ENCODE measurements at places on chromosomes 5 and 9.

DNA sequence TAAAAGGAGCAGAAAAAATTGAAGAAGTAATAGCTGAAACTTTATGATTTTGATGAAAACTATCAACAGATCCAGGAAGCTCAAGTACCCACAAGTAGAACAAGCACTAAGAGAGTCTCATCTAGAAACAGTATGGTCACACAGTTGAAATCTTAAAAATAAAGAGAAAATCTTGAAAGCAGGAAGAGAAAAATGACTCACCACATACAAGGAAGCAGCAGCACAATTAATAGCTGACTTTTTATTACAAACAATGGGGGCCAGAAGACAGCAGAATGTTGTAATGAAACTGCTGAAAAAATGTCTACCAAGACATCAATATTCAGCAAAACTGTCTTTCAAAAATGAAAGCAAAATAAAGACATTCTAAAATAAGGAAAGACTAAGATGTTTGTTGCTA lies 1108.3 kb upstream of the DMAC1 start:
- no peak for DNase-seq

DNA sequence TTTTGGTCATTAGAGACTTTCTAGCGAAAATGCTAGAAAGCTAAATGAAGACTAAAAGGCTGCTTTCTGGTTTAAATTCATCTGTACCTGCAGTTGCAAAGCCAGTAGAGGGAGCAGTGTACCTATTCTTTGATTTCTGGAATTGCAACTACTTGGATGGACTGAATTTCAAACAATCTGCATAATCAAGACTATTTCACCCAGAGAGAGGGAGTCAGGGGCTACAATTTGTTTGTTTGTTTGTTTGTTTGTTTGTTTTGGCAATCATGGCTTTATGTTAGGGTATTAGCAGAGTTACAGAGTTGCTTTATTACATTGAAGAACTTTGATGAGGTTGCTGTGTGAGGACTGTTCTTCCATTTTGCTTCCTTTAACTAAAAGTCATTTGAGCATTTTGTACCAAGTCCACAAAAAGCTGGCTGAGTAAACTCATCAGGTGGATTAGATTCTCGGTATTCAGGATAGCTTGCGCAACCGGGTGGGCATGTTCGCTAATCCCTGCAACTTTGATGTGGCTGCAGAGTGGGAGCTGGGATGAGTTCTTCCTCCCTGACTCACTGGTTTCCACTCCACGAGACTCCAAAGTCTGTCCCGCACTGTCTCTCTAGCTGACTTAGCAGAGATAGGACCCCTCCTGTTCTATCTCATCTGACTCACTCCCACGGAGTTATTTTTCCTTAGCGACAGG lies 80.0 kb upstream of the TUT7 start:
- peak; percentile 17 for DNase-seq

DNA sequence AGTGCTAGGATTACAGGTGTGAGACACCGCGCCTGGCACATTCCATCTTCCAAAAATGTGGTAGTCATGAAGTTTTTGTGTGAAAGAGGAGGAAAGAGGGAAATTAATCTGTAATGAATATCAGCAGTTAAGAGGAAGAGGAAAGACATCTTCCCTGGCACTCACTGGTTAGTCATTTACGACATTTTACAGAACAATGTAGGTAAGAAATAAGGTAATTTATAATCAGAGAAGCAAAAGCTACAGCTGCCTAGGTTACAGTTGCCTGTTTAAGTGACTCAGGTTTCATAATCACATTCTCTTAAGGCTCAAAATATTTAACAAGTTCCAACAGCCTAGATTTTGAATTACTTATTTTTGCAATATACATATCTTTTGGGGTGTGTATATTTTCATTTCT lies 26.9 kb downstream of the CNOT6 start:
- no peak for DNase-seq

DNA sequence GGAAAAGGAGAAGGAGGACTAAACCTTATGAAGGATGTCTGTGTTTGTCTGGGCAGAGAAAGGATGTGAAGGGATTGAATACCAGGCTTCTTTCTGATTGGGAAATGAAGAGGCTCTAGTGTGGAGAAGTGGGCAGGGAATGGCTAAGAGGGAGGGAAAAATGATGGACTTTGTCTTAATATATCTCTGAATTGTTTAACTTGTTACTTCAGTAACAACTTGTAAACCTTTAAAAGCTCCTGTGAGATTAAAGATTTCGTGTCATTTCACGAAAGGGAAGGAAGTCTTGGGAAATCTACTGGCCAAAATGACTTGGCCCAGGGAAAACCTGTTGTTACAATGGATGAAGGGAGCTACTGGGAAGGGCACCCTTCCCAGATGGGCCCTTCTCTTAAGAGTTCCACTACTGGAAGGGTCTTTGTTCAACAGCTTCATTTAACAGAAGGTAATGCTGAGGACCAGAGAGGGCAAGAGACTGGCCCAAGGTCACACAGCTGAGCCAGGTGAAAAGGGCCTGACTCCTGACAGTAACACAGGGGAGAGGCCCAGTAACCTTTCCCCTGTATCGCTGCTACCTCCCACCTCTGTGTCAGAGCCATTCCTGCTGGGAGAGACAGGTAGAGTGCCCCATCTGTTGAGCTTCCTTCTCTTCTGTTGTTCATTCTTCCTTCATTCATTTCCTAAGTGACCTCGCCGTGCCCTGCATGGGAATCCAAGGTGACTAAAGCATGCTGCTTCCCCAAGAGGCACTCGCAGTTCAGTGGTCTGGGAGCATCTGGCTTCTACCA lies 5.1 kb upstream of the TCOF1 start:
- DNase-seq = no peak

DNA sequence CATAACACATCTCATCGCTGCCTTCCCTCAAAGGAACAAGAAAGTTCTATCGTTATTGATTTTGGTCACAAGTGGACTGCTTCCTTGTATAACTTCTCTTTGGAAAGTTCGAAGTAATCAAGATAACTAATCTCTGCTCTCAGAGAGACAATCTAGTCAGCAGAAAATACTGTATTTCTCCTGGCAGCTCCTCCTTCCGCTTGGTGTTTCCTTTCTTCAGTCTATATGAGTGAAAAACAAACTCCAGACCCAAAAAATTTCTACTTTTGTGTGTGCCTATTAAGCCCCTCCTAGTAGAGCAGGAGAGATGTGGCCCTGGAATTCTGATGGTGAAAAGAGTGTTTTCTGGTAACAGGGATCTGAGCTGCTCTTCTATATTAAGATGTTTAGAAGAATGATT lies 24.5 kb downstream of the OSTF1 start:
- DNase-seq = no peak

DNA sequence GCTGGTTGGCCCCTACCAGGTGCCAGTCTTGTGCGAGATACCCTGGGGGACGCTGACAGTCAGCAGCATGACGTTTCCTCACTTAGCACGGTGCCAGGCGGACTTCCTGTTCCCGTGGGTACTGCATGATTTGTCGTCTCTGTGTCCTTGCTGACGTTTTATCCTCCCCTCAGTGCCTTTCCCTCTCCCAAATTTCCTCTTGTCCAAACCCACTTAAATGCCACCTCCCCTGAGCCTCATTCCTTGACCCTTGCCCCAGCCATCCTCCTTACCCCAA lies 60.6 kb upstream of the SAP30L start:
- no peak for DNase-seq

DNA sequence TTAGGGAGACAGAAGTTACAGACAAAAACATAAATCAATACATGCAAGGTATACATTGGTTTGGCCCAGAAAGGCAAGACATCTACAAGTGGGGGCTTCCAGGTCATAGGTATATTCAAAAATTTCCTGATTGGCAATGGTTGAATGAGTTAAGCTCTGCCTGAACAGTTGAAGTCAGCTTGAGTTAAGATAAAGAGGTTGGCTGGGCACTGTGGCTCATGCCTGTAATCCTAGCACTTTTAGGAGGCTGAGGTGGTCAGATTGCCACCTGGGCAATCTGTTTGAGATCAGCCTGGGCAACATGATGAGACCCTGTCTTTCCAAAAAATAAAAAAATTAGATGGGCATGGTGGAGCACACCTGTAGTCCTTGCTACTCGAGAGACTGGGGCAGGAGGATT lies 16.3 kb downstream of the TMC1 start:
- no peak for DNase-seq

DNA sequence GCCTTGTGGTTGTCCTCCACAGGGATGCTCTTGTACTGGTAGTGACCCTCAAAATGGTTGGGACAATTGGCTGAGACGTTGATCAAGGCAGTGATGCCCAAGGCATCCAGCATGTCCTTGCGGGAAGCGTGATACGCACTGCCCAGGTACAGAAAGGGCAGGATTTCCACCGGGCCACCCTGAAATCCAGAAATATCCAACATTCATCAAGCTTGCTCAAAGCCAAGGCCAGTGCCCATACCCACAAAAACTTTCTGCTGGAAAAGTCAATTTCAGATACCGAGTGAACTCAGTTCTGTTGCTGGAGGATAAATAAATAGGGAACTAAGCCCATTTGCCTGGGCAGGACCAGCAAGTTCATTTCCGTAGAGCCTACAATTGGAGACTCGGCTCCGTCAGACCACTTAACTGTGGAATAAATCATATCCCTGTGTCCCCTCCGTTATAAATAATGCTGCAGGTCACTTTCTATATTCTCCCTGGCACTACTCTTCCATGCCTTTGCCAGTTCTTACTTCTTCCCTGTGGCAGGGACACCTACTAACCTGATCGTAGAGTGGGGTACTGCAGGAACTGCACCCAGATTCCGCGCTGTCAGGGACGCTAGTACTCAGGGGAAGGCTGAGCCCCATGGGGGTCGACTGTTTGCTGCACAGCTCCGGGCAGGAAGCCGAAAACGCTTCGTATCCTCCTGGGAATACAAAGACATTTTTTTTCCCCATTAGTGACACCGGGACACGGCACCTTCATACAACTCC lies 1.2 kb downstream of the DUSP1 start:
- DNase-seq = peak; percentile 44

DNA sequence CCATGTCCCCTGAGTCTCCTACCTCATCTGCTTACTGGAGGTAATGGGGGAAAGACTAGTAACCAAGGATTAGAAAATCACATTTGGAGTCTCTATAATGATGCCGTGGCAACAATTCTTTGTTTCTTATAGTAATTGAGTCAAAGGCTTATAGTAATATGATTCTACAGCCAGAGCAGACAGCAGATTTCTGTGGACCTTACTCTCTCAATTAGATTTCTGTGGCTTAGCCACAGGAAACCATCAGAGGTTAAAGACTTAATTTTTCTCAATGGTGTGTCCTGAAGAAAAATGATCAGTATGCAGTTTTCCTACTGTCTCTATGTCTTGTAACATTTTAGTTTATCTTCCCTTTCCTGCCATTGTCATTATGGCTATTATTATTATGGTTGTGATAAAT lies 59.3 kb upstream of the CD180 start:
- no peak for DNase-seq

- DNase-seq = no peak
Observed at GRCh38 chr9:125329978-125330377, 68.4 kb downstream of the GAPVD1 start.
